ENCODE measurements at places on chromosomes 1 and 21.

GRCh38 chr1:103197216-103197615 lies 88.9 kb upstream of the COL11A1 start:
- no peak for DNase-seq

DNA sequence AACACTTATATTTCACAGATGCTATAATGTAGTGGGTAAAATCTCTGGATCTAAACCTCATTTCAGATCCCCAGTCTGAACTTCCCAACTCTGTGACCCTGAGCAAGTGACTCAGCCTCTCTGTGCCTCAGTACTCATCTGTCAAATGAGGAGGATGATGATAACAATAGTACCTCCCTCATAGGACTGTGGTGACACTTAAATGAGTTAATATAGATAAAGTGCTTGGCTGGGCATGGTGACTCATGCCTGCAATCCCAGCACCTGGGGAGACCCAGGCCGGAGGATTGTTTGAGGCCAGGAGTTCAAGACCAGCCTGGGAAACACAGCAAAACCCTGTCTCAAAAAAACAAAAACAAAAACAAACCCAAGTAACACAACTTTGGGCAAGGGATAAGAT lies 4.7 kb upstream of the ECE1 start:
- no peak for DNase-seq

DNA sequence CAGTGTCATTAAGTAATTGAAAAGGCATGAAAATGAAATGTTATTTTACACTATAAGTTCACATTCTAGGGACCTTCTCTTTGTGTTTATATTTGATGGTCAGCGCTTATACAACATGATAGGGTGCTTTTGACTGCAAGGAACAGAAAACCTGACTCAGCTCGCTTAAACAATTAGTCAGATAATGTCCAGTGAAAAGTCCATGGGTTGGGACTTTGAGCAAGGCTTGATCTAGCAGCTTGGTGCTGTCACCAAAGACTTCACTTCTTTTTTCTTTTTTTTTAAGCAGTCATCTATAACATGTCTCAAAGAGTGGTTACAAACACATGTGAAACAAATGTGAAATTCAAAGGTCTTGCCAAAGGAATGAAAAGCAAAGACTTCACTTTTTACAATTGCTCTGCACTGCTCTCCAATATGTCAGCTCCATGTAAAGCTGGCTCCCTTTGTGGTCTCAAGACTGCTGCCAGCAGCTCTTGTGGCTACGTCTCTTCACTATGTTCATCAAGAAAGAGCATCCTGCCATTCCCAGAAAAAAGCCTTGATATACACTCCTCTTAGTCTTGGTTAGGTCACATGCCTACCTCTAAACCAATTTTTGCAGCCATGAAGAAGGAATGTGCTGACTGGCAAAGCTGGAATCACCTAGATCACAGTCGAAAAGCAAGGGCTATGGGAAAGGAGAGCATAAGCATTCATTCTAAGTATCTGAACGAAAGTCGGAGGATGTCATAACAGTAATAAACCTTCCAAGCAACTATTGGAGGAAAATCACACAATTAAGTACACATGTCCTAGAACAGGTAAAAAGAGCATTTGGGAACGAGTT lies 15.2 kb downstream of the F3 start:
- no peak for DNase-seq

- DNase-seq: no peak
These were observed 41.4 kb downstream of the RABGAP1L start for GRCh38 chr1:174200746-174201145.

- DNase-seq: no peak
These were observed 307.0 kb downstream of the SETD4 start for GRCh38 chr21:35753308-35753707.

DNA sequence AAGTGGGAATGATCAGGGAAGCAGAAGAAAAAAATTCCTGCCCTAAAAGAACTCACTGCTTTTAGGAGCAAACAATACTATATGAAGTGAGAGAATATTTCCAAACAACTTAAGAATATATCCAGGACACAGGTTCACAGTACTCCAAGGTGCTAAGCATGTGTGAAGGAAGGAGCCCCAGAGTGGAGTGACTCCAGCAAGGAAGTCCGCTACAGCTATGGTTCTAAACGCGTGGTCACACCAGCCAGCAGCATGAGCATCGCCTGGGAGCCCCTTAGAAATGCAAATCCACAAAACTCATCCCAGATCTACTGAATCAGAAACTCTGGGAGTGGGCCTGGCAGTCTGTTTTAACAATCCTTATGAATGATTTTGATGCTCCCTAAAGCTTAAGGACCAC lies 36.1 kb downstream of the GADD45A start:
- no peak for DNase-seq

DNA sequence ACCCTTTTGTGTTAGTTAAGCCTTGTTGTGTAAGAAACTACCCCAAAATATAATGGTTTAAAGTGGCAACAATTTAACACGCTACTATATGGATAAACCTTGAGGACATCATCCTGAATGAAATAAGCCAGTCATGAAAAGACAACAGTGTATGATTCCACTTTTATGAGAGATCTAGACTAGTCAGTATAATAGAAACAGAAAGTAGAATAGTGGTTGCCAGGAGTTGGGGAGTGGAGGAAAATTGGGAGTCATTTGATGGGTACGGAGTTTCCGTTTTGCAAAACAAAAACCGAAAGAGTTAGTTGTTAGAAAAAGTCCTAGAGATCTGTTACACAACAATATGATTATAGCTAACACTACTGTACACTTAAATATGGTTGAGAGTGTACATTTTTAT lies 16.0 kb upstream of the CHIA start:
- DNase-seq: no peak

DNA sequence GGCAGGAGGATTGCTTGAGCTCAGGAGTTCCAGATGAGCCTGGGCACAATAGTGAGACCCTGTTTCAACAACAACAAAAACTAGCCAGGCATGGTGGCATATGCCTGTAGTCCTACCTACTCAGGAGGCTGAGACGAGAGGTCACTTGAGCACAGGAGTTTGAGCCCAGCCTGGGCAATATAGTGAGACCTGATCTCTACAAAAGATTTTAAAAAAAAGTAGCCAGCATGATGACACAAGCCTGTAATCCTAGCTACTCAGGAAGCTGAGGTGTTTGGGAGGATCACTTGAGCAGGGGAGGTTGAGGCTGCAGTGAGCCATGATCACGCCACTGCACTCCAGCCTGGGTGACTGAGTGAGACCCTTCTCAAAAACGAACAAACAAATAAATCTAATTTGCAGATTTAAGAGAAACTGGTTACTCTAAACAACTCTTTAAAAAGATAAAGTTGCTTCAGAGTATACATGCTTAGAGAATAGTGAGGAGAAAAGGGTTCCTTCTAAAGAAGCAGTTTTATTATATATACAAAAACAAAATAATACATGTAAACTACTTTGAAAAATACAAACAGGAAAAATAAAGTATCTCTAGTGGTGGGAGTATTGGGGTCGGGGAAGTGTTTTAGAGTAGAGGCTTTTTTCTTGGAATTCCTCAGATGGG lies 88.4 kb downstream of the ADCY10 start:
- DNase-seq: no peak

- no peak for DNase-seq
These were observed 64.0 kb downstream of the ABCA4 start for GRCh38 chr1:94056996-94057395.

- no peak for DNase-seq
These were observed 398.4 kb downstream of the ZP4 start for GRCh38 chr1:237492359-237492758.

- peak; percentile 31 for DNase-seq
These were observed 2.1 kb upstream of the UBE2T start for GRCh38 chr1:202343652-202344349.

DNA sequence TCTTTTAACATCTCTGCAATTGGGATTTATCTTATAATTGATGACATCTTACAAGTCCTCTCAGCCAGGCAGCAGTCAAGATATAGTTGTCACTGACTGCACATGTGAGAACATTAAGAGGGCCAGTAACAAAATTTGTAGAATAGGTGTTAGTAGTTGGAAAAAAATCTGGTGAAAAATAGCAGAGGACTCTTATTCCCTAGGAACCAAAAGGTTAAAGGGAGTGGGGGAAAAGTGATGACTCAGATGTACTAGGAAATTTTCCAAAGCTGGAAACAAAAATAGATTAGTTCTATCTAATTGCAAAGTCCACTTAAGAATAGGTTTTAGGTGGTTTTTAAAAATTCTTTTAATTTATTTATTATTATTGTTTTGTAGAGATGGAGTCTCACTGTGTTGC lies 3.6 kb downstream of the NUP210L start:
- DNase-seq: no peak

DNA sequence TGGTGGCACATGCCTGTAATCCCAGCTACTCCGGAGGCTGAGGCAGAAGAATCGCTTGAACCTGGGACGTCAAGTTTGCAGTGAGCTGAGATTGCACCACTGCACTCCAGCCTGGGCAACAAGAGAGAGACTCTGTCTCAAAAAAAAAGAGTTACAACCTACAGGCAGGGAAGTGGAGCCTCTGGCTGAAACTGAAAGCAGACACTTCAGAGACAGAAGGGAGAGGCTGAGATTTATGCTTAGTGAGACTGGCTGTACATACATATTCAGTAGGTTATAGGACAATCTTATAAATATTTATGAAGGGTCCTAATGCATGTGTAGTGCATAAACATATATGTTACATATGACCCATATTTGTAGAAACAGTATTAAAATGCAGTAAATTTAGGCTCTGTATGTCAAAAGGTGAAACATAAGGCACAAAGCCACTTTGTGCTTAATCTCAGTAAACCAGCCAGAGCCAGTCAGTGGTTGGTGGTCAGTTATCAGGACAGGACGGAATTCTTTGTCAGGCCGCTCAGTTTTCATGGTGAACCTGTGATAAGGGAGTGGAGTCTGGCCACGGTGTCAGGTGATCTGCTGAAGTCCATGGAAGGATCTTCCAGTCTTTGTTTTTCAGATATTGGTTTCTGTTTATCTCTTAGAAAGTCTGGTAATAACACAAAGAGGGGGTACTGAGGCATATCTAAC lies 13.7 kb downstream of the RHEX start:
- DNase-seq: no peak

DNA sequence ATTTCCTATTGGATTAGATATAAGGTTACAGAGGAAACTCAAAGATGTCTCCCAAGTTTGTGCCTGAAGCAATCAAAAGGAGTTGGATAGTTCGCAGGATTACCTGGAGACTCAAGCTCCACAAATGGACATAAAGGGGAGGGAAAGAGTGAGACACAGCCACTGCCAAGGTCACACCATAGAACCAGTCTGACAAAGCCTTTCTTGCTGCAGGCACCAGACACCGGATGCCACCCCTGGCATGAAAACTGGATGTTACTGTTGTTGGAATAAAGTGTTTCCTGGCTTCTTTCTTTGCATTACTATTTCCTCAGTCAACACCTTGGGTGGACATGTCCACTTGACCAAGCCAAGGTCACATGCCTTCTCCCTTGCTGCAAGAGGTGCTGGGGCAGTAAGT lies 70.6 kb downstream of the SNRPE start:
- DNase-seq: no peak

GRCh38 chr21:42349420-42350317 lies 1.1 kb downstream of the TFF2 start:
- DNase-seq: no peak

DNA sequence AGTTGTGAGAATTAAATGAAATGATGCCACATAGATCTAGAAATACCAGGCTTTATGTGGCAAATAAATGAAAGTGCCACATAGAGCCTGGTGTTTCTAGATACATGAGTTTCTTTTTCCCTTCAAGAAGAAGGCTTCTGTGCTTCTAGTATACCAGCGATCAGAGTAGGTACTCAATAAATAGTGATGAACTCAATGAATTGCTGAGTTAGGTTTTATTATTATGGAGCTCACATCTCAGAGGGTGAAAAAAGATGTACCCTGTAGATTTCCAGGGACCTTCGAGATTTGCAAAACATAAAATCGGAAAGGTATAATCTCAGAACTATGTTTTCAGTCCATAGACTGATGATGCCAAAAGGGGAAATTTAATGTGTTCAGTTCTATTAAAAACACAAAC lies 2.3 kb upstream of the CLSTN1 start:
- no peak for DNase-seq

DNA sequence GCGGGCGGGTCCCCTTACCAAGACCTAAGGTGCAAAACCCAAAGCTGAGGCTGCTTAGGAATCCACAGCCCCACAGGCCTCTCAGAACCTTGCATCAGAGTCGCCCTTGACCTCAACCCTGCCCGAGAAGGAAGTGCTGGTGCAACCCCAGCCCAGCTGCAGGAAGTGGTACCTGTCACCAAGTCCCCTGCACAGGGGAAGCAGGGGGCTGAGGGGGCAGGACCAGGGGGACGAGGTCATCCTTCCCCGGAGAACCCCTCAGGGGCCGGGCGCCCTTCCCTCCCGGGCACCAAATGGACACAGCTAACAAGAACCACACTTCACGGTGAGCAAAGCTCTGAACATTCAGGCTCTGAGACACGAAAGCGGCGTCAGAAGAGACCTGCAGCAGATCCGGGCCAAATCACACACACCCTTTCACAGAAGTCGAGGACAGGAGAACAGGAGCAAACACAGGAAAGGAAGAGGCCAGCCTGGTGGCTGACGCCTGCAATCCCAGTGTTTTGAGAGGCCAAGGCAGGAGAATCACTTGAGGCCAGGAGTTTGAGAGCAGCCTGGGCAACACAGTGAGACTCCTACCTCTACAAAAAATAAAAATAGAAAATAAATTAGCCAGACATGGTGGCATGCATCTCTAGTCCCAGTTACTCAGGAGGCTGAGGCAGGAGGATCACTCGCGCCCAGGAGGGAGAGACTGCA lies 6.4 kb downstream of the ITGB2 start:
- DNase-seq: no peak

- no peak for DNase-seq
These were observed 547.3 kb upstream of the PLXNA2 start for GRCh38 chr1:208791456-208791855.

GRCh38 chr1:119712342-119713038 lies 756 bp downstream of the PHGDH start:
- DNase-seq: peak; percentile 89

- peak; percentile 31 for DNase-seq
These were observed 102.1 kb downstream of the JAK1 start for GRCh38 chr1:64864018-64864940.

GRCh38 chr1:117928881-117929342 lies 509 bp downstream of the GDAP2 start:
- DNase-seq: peak; percentile 50

DNA sequence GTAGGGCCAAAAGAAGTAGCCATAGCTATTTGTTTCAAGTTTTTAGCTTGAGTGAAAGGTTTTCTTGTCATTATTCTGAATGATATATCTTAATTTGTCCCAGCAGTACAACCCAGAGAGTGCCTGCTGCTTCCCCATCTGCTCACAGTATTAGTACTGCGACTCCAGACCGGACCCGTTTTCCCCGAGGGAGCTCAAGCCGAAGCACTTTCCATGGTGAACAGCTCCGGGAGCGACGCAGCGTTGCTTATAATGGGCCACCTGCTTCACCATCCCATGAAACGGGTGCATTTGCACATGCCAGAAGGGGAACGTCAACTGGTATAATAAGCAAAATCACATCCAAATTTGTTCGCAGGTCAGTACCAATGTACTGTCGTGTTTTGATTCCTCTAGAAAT lies 37.2 kb upstream of the C1orf115 start:
- DNase-seq: no peak

DNA sequence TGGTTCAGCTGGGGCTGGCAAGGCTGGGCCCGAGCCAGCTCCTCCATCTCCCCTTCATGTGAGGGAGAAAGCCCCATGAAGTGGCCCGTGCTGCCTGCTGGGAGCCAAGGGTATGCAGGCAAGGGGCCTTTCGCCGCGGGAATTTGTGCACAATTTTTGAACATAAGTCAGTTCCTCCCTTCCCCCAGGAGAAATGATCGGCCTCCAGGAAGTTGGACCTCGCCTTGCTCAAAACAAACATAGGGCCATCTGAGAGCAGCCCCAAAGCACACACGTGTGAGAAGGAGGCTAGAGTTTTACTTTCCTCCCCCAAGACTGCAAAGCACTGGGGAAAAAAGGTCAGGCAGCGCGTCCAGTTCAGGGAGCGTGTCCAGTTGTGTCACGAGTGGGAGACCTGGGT lies 64.7 kb downstream of the PRDM16 start:
- DNase-seq: no peak

Data from muscle of arm (tissue), 14 donors.